ENCODE measurements at places on chromosomes 7 and 10.

DNA sequence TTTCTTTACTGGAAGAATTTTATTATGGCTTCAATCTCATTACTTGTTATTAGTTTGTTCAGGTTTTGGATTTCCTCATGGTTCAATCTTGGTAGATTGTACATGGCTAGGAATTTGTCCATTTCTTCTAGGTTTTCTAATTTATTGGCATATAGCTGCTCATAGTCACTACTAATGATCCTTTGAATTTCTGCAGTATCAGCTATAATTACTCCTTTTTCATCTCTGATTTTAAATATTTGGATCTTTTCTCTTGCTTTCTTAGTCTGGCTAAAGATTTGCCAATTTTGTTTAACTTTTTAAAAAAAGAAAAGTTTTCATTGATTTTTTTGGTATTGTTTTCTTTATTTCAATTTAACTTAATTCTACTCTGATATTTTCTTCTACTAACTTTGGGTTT, 59.2 kb downstream of the SLC13A1 start:
- DNase-seq = no peak

GRCh38 chr10:64211466-64211865, 690.3 kb downstream of the REEP3 start:
- DNase-seq = no peak

GRCh38 chr10:50574305-50574704, 49.5 kb downstream of the SGMS1 start:
- DNase-seq = no peak

DNA sequence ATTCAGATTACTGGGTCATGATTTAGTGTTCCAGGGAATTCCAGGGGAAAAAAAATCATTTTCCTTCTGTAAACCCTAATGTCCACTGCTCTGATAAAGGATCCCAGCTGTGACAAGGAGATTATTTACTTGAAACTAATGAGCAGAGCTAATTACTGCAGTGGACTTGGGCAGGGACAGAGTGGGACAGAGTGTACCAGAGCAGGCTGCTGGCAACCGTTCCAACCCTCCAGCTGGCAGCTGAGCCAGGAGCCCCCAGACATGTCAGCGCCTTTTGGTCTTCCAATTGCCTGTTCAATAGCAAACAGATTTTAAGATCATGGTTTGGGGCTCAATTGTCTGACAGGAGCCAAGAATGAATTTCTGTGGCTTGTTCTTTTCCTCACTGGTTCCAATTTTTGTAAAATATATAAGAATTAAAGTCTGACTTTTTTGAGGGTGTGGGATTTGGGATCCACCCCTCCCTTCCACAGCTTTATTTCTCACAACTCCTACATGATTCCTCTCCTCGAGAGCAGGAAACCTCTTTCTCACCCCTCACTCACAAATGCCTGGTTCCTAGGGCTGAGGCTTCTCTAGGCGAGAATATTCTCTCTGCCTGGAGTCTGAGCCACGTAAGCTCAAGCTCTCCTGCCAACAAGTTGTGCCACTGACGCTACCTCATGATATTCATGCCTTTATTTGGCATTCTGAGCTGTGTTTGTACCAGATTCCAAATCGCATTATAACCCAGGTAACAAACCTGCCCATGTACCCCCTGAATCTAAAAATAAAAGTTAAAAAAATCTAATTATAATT, 20.6 kb upstream of the FAM180A start:
- no peak for DNase-seq

DNA sequence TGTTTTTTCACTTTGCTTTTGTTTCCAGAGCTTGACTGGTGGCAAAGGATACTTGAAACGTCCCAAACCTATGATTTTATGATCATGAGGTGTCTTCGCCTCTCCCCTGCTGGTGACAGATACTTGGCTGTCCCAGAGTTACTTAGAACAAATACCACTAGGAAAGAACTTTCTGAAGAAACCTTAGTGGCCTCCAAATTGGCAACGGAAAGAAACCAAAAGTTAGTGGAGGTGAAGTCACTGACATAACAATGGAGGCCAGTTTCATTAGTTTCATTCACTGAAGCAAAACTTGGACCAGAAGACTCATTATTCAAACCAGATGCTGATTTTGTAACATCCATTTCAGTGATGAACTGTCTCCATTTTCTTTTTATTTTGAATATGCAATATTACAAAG, 68.6 kb downstream of the JAZF1 start:
- no peak for DNase-seq

DNA sequence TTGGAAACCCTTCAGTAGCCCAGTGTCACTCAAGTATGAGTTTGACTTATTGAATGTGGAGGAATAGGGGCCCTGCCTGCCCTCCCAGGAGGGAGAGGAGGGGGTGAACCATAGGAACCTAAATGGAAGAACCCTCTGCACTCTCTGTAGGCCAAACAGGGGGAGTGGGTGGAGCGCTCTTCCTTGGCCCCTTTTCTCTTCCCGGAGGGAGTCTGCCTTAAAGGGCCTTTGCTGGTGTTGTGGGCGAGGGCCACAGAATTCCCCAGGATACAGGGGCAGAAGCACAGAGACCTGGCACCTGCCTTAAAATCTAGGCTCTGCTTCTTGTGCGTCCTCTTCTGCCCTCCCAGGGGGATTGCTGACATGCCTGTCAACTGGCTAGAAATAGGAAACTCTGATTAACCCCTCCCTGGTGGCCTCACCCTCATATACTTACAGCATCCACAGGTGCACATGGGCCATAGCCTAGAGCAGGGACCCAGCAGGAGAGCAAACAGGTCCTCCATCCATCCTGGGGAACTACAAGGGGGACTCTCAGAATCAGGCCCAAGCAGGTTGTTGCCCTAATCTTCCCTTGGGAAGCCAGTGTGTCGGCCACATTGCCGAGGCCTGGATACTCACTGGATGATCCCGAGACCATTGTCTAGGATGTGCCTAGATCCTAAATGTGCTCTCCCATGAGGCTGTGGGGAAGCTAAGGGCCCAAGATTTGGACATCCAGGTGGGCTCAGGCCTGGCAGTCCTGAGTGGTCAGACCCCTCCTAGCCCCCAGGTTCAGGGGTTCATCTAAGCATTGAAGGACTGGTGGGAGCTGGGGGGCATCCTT, 3.4 kb downstream of the TRIM8 start:
- DNase-seq = no peak

GRCh38 chr10:47261121-47261520, 38.9 kb upstream of the GDF10 start:
- no peak for DNase-seq

DNA sequence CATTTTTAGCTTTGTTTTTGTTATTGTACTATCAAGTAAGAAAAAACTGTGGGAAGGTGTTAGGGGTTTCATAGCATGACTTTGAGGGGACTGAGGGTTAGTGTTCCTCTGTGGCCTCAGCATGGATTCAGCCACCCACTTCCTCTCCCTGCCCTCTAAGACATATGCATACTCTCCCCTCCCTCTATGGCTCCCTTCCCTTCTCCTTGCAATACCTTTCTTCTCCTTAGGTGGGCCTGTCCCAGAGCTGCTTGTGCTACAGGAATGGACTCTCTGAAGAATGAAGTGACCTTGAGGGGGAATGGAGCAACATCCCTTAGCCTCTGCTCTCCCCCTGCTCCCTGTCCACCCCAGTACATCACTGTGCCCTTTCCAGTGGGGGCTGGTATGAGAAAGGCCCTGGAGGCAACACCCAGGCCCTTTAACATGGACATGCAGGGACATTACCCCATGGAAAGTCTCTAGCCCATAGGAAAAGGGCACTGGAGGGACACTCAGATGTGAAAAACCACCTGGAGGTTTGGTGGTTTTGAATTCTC, 22.4 kb downstream of the CDH23 start:
- no peak for DNase-seq

- no peak for DNase-seq
These were observed 47.5 kb upstream of the EN2 start for GRCh38 chr7:155410431-155410830.

- no peak for DNase-seq
These were observed 52.3 kb downstream of the CTBP2 start for GRCh38 chr10:125107965-125108580.

DNA sequence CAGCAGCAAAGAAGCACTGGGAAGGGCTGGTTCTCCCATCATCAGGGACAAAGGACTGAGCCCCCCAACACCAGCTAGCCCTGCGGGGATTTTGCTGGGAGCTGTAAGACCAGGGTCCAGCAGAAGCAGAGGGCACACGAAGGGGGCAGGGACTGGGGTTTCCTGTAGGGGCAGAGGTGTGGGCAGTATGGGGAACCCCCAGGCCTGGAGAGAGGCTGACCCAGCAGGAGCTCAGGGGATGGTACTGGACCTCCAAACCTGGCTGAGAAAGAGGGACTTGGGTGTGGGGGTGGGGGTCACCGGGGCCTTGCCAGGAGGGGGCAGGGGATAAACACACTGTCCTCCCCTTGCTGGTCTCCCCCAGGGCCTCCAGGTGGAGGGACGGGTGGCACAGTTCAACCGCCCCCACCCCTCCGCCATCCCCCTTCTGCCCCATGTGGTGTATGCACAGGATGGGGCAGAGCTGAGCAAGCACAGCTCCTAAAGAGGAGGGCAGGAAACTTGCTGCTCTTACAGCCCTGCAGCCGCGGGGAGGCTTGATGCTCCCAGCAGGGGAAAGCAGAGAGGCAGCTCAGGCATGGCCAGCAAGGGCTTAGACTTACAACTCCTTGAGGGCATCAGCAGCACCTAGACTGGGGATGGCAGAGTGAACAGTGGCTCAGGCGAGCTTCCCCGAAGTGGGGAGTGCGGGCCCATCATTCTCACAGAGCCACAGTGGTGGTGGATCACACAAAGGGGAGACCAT, 12.4 kb upstream of the RET start:
- no peak for DNase-seq

DNA sequence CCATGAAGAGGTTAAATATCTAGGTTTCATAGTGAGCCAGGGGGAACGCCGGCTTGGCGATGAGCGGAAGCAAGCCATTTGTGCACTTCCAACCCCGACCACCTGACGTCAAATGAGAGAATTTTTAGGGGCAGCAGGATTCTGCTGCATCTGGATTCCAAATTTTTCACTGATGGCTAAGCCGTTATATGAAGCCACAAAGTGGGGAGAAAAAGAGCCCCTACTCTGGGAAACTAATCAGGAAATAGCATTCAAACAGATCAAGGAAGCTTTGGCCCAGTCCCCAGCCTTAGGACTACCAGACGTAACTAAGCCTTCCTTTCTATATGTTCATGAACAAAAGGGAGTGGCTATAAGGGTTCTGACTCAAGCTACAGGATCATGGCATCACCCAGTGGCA, 12.9 kb upstream of the ADCK2 start:
- DNase-seq = no peak

GRCh38 chr10:28548781-28549498, 16.0 kb downstream of the WAC start:
- DNase-seq = no peak

- no peak for DNase-seq
These were observed 63.0 kb upstream of the CYP26C1 start for GRCh38 chr10:92997620-92998019.

GRCh38 chr7:130461272-130461671, 20.5 kb upstream of the CEP41 start:
- no peak for DNase-seq

- no peak for DNase-seq
These were observed 147.3 kb downstream of the ARL4A start for GRCh38 chr7:12834782-12835181.

DNA sequence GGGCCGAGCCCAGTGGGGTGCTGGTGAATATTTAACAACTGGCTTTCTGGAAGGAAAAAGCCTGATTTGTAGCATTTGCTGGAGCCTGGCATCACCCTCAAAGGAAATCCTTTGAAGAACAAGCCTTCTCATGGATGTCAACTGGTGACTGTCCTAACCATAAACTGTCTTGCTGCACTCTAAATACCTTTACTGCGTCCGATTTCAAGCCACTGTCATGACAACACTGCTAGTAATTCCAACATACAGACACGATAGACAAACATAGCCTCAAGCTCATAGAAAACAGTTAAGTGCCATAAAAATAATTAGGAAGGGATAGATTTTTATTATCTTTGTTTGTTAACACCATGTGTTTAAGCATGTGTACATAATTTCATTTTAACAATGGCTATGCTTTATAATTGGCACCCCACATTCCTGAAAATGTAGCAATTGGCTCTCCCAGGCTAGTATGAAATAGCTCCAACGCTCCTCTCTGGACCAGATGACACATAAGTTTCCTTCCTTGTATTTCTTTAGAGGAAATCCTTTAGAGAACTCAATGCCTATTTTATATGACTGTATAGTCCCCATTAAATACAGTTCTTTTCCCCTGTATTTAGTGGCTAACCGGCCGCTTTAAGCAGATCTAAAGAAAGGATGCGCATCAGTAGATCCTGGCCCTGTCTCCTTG, 273.4 kb downstream of the PRPF18 start:
- no peak for DNase-seq

- no peak for DNase-seq
These were observed 50.0 kb downstream of the TACR2 start for GRCh38 chr10:69366738-69367137.

DNA sequence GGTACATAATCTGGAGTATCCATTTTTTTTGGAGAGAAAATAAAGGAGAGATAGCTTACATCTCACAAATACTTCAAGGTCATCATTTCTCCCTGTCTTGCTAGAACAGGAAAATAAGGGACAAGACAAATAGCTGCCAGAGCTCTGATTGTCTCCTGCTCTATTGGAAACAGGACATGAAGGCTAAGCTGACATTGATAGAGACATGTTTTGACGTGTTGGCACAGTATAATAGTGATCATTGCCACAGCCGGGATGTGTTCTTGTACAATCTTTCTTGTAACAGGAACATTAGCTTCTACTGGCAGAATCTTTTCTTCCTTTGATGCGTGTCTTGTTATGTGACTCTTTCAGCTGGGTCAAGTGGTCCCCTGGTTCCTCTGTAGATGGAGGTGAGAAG, 279.3 kb upstream of the MTPN start:
- DNase-seq = no peak

- no peak for DNase-seq
These were observed 93.7 kb downstream of the MYL10 start for GRCh38 chr7:101535351-101535751.

- no peak for DNase-seq
These were observed 37.1 kb upstream of the SRI start for GRCh38 chr7:88256906-88257305.

GRCh38 chr10:3389130-3389529, 216.5 kb upstream of the PITRM1 start:
- no peak for DNase-seq

DNA sequence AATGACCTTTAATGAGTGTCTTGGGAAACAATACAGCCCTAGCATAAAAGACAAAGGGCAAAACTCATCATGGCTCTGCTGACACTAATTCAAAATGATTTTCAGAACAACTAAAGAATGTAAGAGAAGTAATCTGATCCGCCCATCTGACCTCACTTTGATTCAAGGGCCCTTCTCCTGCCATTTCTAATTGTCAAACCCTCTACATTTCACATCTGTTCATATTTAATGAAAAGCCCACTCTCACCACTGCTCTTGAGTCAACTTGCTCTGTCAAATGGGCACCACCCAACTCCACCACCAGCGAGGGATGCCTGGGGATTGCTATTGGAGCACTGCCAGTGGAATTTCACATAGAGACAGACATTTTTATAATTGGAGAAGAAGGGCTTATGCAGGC, 639.2 kb downstream of the KCNMA1 start:
- DNase-seq = no peak

- no peak for DNase-seq
These were observed at the start of gene CALHM3 for GRCh38 chr10:103479135-103479534. TSS of gene CALHM3 (minus strand) at chr10:103479240. CDS start at chr10:103479032, 208 bp downstream.

All from stimulated activated CD8-positive, alpha-beta memory T cell treated with anti-CD3 and anti-CD28 coated beads, Interleukin-15, amount 100 ng/mL, for 48 hours (primary cell).